BJ (cell line): ENCODE measurements at places on chromosomes 13 and 19.

DNA sequence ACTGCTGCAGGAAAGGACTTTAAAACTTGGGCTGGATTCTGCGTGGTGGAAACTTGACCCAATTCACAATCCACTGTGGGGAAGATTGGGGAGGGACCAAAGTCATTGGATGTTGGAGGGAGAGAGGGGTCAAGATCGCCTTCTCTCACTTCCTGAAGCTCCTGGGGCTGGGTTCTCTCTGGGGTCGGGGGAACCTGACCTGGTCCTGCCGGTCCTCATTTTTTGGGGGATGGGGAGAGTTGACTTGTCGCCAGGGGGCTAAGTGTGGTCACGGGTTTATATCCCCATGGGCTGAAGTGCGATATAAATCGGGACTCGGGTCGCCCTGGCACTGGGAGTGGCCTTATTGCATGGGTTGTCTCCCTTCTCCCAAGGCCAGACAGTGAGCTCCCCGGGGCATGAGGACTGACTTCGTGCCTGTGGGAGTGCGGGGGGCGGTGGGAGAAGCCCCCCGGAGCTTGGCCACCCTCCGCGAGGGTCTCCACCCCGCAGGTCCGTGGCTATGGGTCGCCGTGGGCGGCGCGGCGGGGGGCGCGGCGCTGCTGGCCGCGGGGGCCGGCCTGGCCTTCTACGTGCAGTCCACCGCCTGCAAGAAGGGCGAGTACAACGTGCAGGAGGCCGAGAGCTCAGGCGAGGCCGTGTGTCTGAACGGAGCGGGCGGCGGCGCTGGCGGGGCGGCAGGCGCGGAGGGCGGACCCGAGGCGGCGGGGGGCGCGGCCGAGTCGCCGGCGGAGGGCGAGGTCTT is 6.3 kb downstream of the ICAM5 start:
- DNase-seq: no peak

GRCh38 chr13:39186205-39186875 is 148.1 kb downstream of the NHLRC3 start:
- no peak for DNase-seq

DNA sequence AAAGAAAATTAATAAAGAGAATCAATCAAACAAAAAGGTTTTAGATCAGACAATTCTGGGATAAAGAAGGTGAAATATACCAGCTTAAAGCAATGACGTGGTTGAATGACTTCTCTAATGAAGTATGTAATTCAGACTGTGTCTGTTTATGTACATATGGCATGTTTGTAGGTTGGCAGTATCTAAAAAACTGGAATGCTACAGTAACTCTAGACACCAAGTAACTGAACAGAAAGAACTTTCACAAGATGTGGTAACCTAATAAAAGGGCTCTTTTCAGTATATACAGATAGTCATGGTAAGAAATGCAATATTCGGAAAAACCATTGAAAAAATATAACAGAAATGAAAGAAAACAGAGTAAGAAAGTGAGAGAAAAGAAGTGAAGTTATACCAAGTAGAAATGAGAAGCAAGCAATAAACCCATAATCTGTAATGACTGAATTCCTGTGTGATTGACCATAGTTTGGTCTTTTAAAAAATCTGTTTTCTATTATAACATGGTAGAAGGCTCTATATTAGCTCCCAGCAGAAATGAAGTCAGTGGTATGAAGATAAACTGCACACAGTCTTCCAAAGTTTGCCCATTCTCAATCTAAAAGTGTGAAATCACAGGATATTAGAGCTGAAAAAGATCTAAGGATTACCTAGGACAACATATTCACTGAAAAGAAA is 31.4 kb downstream of the ELF1 start:
- no peak for DNase-seq

DNA sequence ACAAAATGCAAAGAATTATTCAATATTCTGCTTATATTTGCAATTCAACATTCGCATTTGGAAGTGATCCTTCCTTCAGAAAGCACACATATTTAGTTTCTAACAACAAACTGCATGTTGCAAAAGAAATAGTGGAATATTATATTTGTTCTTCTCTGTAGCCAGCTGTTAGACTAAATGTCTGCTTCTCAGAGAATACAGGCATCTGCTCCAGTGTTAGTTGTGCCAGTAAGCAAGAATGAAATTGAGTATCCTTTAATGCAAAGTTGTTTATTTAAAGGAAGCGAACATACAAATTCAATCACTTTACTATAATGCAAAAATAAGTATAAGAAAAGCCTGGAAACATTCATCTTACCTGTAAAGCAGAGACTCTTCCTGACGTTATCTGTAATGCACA is 663 bp downstream of the SLITRK6 start:
- DNase-seq: no peak

DNA sequence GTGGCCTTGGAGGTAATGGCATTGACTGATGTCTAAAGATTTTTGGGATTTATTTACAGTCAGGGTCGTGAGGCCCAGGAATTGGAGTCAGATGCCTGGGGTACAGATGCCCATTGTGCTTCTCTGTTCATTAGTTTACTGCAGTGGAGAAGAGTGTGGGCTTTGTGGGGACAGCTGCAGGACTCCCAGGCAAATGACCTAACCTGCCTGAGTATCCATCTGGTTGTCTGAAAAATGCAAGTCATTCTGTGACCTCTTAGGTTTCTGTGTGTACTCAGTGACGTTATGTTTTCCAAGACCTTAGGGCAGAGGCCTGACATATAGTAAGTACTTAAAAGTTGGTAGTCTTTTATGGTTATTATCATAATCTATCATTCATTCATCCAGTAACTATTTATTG is 60.5 kb downstream of the SPATA13 start:
- no peak for DNase-seq

GRCh38 chr19:3283246-3283751 is 58.8 kb downstream of the CELF5 start:
- no peak for DNase-seq

- no peak for DNase-seq
Measured at GRCh38 chr13:52447815-52448552, 2.5 kb downstream of the VPS36 start.

DNA sequence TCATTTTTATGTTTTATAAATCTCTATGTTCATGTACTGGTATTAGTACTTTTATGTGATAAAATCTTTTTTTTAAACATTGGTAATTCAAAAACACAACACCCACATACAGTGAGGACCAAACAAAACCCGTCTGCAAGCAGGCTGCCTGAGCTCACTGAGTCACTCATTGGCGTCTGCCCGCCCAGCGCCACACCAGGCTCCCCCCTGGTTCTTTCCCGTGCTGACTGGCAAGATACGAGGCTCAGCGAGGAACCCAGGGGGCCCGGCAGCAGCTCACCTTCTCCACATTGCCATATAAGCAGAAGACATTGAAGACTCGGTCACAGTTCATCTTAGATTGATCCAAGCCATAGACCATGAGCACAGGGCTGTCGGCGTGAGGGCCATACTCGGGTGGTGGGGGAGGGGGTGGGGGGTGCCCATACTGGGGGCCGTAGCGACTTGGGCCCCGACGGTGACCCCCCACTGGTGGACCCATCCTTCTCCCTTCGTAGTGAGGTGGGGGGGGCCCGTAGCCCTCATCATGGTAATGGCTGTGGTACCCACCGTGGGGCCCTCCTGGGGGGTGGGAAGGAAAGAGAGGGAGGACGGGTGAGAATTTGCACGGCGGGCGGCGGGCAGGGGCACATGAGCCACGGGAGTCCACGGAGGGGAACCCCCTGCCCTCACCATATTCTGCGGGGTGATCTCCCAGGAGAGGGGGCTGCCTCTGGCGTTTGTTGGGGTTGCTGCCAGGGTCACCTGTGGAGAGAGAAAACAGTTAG is 8.4 kb upstream of the ECH1 start:
- no peak for DNase-seq

DNA sequence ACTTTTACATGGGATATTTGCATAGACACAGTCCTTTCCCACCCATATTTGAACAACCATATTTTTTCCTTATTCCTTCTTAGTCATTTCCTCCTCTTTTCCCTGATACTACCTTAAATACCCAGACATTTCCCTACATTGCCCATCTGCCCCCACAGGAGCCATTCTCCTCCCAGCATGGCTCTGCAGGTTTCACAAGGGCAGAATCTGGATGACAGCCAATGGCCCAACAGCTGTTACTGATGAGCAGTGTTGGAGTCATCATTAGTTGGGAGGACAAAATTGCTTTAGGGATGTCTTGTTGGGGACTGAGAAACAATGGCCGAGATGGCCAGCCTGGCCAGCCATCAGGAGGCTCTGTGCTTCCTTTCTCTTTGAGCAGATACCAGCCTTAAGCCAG is 209.5 kb downstream of the KLF5 start:
- no peak for DNase-seq

GRCh38 chr19:41426116-41426841 is 895 bp downstream of the B3GNT8 start:
- no peak for DNase-seq

DNA sequence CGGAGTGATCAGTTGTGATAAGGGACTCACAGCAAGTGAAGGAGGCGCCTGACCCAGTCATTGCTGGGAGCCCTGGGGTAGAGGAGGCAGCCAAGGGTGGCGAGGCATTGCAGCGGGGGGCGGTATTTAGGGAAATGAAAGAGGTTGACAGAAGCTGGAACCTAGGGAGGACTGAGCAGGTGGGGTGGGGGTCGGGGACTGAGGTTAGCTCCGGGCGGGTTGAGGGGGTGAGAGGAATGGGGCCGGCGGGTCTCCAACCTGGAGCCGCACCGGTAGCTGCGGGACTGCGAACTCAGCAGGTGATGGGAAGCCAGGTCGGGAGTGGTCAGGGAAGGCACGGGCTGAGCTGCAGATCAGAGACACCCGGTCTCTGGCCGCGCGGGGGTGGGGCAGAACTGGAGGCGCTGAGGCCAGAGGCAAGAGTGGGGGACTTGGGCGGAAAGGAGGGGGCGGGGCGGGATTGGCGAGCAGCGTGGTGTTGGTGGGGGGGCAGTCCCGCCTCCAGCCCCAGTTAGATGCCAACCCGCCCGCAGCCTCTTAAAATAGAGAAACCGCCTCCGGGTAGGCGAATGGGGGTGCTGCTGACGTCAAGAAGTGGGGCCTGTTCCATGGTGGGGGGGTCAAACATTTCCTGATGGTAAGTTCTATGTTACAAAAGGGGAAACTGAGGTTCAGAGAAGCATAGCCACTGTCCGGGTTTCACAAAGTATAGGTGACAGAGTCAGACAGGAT is 1.5 kb downstream of the MAST3 start:
- DNase-seq: no peak

- DNase-seq: no peak
Measured at GRCh38 chr13:84332346-84332745, 450.1 kb upstream of the SLITRK1 start.

DNA sequence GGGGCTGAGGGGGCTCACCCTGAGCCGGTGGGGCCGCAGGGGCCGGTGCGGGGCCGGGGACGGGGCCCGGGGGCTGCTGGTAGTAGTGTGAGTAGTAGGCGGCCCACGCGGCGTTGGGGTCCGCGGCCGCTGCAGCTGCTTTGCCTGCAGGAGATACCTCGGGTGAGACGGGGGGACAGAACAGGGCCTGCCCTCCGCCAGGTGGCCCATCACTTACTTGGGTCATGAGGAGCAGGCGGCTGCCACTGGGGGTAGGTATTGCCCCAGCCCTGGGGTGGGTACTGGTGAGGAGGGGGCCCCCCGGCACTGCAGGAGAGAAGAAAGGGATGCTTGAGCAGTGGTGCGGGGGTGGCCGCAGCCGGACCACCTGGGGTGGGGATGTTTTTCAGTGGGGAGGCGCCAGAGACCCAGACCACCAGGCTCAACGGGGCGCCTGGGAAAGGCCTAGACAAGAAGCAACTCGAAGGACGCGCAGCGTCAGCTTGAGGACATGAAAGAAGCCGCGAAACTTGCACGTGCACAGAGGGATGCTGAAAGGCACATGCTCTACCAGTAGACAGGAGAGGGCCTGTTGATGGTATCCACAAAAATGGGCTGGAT is 8.9 kb downstream of the KHSRP start:
- DNase-seq: no peak

DNA sequence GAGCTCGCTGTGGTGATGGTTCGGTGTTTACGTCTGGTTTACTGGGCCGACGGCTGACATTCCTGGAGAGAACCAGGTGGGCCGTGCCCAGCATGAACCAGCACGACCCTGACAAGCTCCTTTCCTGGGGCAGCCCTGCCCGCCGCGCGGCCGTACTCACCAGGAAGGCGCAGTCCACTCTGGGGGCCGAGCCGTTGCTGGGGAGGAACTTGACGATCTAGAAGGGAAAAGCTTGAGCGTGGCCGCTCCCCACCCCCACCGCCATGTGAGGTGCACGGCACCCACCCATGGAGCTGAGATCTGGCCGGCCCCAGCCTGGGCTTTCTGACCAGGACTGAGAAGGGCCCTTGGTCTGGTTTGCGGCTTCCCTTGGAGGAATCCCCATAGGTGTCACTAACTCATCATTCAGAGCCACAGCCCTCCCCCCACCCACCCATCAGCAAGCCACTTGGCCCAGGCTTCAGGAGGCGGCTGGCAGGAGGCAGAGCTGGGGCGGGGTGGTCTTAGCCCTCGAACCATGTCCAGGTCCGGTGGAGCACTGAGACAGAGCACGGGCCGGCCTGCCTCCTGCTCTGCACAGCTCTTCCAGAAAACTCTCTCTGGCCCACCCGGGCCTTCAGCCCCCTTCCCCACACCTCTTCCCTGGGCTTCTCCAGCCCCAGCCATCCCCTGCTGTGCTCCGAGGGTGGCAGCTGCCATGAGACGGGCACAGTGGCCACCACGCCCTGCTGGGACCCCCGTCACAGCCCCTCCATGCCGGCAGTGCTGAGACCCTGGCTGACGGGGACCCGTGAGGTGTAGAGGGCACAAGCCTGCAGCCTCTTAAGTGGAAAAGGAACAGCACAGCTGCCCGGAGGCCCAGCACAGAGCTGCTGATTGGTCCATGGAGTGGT is 6.2 kb downstream of the ATP4B start:
- no peak for DNase-seq
